ENCODE measurements at places on chromosomes 6 and 20.

GRCh38 chr6:70371454-70372105 lies 41.7 kb upstream of the FAM135A start:
- peak; percentile 18 for DNase-seq

DNA sequence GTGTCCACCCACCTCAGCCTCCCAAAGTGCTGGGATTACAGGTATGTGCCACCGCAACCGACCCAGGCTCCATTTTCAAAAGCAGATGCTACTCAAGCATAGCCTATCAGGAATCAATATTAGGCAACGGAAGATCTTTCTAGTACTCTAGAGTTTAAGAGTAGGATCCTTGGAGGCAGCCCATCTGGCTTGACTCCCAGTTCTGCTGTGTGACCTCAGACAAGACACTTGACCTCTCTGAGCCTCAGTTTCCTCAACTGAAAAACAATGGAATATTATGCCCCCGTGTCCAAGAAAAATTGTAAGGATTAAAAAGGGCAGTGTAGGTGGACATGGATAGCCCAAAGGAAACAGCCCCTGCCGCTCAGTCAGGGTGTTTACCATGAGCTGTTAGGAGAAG lies 14.5 kb downstream of the ADA start:
- DNase-seq: no peak

- no peak for DNase-seq
These were observed 146.1 kb downstream of the NFATC2 start for GRCh38 chr20:51396365-51396909.

GRCh38 chr6:18441251-18441979 lies 54.3 kb downstream of the RNF144B start:
- DNase-seq: no peak

DNA sequence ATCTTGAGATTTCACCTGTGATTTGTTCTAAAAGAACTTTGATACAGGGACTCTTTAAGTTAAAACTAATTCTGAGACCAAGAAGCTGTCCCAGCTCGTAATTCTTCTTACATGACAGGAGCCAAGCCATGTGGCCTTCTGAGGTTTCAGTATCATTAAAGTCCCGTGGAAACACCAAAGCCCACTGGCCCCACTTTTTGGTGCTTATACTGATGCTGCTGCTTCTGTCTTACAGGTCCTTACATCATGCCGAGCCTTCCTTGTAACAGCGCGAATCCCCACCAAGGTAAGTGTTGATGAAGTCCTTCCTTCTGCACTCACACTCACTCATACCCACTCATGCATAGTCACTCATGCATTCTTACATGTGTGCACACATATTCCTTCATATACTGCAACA lies 140.7 kb downstream of the CARMIL1 start:
- no peak for DNase-seq

DNA sequence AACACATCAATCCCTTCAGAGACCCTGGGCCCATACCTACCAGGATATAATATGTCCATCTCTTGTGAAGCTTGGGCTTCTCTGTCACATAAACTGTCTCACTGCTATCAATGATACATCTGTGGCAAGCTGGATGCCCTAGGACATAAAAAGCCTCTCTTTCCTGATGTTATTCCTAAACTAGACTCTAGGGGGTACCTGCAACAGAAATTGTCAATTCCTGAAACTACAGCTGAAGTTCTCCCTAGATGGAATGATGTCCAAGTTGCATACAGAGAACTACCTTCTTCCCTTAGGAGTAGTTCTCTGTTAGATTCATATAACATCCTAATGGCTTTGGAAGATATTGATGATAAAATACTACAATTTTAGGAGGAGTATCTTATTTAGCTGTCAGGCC lies 35.8 kb downstream of the TBX18 start:
- DNase-seq: no peak

GRCh38 chr6:22596011-22596410 lies 26.6 kb downstream of the HDGFL1 start:
- DNase-seq: no peak

- no peak for DNase-seq
These were observed 5.3 kb downstream of the NFYA start for GRCh38 chr6:41078101-41078500.

DNA sequence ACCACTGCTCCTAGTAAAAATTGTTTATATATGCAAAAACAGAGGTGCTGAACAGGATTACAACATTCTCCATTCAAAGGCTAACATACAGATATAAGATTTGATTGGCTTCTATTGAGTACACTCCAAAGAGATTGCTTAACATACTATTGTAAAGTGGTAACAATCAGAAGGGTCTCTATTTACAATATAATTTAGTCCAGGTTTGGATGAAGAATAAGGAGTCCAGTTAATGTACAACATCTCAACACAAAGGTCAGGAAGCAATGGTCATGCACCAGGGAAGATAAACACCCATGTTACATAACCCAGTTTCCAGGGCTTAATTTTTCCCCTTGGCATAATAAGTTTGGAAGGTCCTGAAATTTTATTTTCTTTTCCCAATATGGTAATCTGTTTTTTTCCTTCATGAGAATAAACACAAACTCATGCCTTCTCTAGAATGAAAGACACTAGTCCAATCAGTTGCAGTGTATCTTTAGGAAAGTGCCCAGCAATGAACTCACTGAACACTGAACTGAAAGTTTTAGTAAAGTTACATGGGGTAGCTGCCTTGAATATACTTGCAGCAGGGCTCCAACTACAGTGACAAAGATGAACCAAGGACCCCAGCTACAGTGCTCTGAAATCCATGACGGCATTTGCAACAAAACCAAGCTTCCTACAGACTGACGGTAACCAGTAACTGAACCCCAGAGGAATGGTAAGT lies 255.3 kb upstream of the GJE1 start:
- DNase-seq: no peak

- DNase-seq: no peak
These were observed 89.3 kb downstream of the JPH2 start for GRCh38 chr20:44097521-44098255.

DNA sequence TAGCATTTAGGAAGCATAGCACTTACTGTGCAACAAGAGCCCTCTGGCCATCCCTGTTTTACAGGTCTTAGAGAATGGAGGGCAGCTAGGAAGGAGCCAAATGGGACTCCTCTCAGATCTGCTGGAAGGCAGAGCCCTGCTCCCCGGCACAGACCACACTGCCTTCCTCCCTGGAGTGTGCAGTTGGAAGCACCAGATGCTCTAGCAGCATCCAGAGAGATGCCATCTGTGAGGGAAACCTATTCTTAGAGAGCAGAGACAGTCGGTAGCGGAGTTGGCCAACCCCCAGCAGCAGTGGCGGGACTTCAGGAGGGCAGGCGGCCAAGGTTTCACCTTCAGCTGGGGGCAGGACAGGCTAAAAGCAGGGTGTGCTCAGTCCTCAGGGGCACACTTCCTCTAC lies 16.7 kb upstream of the E2F1 start:
- DNase-seq: no peak

DNA sequence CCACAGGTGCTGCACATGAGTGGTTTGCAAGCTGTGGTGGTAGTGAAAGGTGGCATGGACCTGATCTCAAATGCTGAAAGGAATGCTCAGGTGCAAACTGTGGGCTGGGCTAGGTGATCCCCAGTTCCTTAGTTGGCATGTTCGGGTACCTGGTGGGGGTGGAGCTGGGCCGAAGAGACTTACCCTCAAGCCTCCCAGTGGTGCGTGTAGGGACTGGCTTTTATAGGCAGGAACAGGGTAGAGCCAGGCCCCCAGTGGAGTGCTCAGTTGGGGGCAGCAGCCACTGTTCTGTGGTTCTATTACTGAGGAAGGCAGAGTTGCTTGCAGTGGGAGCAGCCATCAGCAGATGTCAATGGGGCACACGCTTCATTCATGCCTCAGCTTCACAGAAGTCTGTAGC lies 399.8 kb downstream of the HTR1B start:
- DNase-seq: no peak

DNA sequence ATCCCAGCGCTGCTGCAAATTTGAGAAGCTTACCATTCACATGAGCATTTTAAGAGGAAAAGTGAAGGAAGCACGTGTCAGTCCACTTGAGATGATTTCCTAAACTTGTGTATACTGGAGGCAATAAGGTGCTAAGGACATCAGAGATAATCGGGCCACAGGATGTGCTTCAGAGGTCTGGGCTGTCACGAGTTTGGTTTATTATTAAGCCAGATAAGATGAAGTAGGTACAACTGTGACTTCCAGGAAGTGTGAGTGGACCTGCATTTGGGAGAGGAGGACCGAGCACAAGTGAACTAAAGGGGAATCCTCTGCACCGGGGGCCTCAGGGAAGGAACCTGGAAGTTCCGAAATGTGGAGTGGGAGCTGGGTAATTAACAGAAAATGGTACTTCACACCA lies 1.4 kb downstream of the SAMD5 start:
- no peak for DNase-seq

DNA sequence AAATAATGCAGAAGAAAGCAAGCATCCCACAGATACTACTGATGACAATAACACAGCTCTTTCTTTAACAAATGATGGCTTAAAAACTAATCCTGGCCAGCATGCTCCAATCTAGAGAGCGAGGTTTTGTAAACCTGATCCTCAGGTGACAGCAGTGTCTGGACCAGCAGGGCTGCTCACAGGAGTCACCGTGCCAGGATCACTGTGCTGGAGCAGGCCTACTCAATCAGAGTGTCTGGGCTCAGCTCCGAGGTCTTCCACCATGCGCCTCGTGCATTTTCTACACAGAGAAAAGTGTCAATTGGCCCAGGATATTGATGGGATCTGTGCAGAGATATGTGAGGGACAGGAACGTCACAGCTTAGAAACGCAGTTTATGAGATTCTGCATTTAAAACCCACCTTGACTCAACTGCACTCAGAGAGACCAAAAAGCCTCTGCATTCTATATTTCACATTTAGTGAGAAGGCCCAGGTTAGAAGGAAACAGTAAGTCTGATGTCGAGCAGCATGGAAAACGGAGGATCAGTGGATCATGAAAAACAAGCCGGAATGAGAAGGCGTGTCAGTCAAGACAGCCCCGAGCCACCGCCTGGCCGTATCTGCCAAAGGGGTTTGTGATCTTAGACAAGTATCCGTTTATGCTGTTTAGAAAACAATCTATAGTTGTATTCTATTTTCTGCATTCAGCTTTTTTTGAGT lies 7.8 kb downstream of the RAMACL start:
- DNase-seq: no peak

DNA sequence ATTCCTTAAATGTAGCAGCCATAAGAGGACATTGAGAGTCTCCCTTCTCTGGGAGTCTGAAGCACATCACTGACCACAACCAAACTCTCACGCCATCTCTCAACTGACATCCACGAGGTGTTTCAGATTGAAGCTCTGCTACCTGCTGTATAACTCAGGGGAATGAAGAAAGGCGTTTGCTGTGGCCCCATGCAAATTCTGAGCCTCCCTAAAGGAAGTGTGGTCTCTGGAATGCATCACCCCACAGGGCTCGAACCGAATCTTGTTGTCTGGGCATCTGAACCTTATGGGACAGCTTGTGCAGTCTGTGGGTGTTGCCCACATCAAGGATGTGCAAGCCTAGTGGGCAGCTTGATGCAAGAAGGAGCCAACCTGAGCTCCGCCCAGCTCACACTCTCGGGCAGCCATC lies 10.9 kb downstream of the PMEPA1 start:
- no peak for DNase-seq

DNA sequence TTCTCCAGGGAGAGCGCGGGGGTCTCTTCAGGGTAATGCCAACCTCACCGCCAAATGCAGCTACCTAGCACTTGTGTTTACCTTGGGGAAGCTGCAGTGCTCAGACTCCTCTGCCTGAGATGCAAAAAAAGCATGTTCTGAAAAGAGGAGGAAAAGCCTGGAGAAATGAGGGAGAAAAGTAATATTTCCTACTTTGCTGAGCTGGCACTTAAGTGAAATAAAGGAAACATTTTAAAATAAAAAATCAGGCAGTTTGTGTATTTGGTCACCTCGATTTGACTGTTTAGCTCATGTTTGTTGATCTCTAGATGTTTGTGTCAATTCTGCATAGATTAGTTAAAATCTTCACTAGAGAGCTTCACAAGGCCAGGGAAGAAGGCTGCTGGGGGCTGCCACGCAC lies 487.2 kb downstream of the QKI start:
- no peak for DNase-seq

GRCh38 chr6:7938562-7939183 lies 28.1 kb upstream of the TXNDC5 start:
- no peak for DNase-seq

DNA sequence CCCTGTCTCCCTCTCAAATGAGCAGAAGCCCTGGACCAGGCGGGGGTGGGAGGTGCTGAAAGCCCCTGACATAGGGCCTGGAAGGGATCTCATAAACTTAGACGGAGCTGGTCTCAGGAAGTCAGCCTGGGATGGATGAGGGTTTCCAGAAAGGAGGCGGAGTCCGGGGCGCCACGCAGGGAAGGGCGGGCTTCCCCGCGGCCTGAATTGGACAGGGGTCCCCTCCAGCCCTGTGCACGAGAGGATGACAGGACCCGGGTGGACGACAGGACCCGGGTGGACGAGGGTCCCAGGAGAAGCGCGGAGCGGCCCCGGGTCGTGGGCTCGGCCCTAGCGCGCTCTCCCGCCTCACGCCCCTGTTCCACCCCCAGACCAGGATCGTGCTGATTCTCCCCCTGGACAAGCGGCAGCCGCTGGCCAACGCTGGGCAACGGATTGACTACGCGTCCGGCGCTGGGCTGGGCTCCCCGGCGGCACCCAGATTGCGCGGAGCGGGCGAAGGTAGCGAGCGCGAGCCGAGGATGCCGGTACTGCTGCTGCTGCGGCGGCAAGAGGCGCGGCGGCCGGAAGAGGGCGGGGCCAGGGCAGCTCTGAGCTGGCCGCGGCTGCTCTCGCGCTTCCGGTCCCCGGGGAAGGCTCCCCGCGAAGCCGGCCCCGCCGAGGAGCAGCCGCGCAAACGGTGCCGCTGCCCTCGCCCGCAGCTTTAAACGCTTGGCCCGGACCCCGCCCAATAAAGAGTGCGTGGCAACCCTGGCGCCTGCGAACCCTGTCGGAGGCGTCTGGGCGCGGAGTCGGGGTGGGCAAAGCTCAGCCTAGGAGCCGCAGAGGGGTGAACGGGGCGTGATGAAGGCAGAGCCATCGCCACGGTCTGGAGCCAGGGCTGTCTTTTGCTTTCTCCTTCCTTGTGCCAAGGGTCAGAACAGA lies 1.3 kb downstream of the C20orf144 start:
- no peak for DNase-seq

DNA sequence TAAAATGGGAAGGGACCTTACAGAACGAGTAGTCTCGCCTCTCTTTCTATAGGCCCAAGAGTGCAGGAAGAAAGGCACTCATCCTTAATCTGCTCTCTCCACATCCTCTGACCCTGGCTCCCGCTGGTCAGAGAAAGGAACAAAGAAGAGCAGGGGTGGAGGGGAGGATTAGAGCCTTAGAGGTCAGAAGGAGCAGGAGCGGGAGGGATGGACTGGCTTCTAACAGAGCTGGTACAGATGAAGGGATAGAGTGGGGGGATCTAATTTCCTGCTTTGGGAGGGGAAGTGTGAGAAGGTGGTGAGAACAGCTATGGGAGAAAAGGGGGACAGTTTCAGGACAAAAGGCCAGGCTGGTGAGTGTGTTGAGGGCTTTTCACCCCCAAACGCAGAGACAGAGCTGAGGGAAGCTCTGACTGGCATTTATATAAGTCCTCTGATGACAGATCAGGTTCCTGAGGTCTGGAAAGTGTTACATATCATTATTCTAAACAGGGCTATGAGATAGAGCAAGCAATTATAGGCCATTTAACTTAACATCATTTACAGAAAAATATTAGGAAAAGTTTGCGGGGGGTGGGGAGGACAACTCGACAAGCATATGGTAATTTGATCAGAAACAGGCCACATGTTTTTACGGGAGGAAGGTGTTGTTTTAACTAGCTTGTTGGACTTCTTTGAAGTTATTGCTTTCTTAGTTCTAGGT lies 111.1 kb downstream of the FOXC1 start:
- no peak for DNase-seq
